ENCODE measurements at places on chromosomes 7 and 10.

DNA sequence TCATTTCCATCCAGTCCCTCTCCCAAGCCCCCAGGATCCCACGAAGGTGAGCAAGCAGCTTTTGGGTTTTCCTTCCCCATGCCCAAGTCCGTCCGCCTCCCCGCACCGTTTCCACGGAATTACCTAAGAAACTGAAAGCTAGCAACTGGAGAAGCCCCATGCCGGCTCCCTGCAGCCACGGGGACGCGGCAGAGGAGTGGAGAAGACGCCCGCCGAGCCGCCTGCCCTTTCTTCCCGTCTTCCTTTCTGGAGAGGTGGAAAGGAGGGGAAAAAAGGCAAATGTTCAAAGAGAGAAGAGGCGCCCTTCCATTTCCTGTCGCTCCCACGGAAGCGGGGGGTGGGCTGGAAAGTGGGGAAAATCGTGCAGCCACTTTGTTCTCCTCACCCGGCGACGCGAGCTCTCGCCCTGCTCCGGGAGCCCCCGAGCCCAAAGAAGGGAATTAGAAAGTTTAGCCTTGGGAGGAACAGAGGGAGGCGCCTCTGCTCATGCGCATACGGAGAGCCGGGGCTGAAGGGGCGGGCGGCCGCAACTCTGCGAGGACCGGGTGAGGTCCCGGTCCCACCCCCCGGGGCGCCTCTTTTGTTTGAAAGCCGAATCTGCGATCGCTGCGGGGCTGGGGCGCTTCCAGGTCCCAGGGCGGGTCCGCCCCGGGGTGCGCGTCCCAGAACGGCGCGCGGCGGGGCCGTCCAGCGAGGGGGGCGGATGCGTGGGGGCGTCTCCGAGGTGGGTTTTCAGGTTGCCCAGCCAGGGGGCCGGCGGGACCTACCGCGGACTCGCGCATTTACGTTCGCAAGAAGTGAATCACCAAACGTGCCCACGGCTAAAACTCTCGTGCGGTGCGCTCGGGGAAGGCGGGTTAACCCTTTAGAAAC is at the start of gene LAMB1:
LAMB1 (minus strand) TSS at position 436 of the 873 bp plus-strand sequence; CDS start at position 160, 276 bp downstream.
- DNase-seq: no peak

GRCh38 chr7:50614721-50615518 is 49.7 kb upstream of the DDC start:
- peak; percentile 36 for DNase-seq

DNA sequence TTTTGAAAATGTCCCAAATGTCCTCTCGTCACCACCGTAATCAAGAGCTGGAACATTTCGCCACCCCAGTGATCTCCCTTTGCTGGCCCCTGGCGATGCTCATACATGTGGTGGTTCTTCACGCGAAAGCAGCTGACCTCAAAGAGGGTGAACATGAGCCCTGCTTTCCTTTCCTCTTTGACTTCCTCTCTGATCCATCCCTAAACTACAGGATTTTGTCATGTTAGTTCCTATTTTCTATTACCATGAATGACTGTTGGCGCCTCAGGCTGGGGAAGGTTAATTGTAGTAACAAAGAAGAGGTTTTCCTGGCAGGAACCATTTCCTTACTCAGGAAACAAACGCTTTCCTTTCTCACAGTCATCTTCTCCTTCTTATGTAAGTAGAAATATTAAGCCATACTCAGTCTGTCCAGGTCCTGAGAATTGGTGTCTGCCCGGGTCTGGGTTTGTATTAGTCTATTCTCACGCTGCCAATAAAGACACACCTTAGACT is 114.5 kb downstream of the INSYN2A start:
- DNase-seq: no peak

GRCh38 chr7:460374-461116 is 59.1 kb downstream of the PDGFA start:
- DNase-seq: no peak

DNA sequence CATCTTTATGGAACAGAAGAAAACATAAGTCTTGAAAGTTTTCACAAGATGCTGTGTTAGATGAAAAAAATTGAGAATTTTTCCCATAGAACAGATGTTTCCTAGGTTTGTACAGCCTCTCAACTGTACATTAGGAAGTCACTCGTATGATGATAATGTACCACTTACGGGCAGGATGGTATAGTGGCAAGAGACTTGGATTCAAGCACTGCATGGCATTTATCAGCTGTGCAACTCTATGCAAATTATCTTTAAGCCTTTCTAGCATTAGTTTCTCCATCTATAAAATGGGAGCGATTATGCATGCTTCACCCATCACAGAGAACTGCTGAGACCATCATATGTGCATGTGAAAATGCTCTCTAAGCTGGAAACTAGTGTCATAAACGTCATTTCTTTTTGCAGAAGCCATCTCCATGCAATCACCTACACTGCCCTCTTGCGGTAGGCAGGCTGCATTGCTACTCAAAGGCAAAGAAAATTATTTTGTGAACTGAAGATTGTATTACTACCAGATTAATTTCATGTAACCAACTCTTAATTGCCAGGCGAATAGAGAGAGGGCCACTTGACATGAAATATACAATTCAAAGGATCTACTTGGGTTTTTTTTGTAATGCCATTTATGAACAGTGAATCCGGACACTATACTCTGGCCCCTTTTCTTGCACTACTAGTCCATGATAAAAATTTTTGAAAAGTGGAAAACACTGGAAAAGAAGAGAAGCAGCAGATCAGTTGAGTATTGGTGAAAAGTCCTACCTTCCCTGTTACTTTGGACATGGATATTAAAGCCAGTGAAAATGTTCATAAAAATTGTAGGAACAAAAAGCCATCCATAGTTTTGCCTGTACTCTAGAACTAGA is 102.3 kb downstream of the JAZF1 start:
- DNase-seq: peak; percentile 73

DNA sequence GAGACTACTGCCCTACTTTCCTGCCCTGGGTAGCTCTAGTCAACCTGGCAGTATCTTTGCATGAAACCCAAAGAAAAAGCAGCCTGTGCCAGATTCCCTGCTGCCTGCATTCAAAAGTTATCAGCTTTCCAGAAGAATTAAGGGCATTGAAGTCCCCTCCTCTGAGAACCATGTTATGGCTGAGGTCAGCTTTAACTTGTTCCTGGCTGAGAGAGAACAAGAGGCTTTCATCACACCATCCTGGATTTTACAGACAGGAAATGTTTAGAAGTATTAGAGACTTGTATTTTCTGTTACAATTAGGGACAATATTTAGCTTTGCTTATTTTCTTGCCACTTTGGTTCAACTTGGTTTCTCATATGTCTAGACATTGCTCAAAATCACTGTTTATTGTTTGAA is 238.8 kb downstream of the ARL4A start:
- no peak for DNase-seq

DNA sequence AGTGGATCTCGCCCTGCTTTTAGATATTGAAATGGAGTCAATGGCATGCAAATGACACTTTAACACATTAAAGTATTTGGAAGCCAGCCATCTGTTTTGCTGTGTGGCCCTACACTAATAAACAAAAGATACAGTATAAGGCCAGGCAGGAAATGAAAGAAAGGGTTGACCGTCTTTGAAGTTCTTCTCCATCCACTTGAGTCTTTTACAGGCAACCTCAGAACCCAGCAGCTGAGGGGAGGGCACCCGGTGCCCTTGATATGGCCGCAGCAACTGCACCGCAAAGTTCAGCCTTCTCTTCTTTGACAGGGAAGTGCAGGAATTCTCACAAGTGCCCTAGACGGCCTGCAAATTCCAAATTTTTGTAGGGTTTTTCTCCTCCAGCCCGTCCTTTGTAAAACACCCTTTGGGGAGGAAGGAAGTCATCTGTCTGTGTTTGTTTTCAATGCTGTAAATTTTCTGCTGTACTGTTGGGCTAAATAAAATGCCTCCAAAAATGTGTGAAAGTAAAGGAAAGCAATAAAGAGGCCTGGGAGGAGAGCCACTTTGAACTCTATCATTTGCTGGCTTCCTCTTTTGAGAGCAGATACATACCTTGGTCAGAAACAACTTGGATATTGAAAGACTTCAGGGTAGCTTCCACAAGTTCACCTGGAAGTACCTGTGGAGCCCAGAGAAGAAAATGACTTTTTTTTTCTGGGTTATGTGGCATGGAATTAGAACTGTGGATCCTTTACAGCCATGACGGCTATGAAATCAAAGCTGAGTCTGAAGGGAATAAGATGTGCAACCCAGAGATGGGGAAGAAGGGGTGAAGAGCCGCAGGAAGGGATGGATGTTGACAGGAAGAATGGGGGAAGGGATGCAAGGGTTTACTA is 3.6 kb downstream of the HOXA1 start:
- DNase-seq: no peak

- no peak for DNase-seq
These were observed 109.0 kb downstream of the LRMDA start for GRCh38 chr10:75540357-75540966.

DNA sequence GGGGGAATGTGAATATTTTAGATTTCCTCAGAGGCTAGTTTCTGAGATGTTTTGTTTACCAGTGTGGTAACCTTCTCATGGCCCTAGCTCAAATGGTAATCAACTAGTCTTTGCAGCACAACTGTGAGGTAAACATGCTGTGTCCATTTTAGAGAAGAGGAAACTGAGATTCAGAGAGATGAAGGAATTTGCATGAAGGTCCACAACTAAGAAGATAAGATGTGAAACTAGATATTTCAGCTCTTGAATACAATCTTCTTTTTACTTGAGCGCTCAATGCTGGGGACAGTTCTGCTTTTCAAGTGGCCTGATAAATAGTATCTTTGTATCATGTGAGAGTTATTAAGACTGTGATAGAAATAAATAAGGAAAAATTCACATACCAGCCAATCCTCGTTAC is 245.4 kb downstream of the AUTS2 start:
- no peak for DNase-seq

GRCh38 chr7:121557034-121557892 is 161.2 kb upstream of the FAM3C start:
- no peak for DNase-seq

DNA sequence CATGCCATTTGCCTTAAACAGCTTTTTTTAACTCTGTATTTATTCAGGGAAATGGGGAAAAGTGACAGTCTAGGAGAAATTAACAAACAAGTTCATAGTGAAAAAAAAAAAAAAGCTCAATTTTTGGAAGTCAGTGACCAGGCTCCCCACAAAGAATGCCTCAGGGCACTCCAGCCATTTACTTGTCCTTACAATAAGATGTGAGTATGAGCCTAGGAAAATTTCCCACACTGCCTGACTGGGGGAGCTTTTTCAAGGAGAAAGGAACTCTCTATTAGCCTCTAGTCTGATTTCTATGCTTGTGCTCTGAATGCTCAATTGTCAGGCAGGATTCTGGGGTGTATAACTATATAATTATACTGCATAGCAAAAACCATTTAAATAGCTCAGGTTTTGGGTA is 74.9 kb upstream of the NRBF2 start:
- no peak for DNase-seq

DNA sequence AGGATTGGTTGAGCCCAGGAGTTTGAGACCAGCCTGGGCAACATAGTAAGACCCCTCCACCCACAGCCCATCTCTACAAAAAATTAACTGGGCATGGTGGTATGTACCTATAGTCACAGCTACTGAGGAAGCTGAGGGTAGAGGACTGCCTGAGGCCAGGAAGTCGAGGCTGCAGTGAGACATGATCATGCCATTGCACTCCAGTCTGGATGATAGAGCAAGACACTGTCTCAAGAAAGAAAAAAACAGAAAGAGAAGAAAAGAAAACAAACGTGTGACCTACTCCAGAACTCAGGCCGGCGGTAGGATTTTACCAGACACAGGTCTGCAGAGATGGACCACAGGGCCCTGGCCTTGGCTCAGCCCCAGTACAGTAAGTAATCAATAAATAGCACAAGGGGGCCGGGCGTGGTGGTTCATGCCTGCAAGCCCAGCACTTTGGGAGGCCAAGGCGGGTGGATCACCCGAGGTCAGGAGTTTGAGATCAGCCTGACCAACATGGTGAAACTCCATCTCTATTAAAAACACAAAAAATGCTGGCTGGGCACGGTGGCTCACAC is 35.4 kb upstream of the TNRC18 start:
- no peak for DNase-seq

DNA sequence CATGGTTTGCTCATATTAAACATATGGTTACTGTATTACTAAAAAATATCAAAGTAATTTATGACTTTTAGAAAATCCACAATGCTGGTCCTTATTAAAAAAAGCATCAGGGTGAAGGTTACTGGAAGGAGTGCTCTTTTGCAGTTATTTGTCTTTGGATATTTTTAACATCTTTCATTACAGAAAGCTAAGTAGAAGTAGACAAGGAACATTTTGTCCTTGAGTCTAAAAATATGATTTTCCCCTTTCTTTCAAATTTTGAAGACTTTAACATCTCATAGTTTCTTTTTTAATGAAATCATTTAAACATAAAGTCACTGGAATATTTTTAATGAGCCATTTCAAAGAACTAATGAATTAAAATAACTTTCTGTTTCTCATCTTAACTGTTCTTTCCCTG is 110.1 kb upstream of the TNS3 start:
- no peak for DNase-seq

DNA sequence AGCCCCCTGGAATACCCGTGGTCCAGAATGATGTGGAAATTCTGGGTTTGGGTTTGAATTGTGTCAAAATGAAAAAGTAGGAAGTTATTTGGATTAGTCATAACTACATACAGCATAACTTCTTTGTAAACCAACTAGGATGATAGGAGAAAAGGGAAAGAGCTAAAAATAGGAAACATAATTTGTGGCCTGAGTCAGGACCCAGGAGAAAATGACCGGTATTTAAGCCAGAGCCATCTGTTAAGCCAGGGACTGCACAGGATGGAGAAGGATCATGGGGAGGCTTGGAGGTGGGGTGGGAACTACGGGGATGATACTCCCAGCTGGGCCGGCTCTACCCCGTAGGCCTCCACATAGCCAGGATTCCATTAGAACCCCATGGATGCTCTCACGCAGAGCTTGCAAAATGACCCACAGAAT is 98.6 kb downstream of the MYOF start:
- no peak for DNase-seq

DNA sequence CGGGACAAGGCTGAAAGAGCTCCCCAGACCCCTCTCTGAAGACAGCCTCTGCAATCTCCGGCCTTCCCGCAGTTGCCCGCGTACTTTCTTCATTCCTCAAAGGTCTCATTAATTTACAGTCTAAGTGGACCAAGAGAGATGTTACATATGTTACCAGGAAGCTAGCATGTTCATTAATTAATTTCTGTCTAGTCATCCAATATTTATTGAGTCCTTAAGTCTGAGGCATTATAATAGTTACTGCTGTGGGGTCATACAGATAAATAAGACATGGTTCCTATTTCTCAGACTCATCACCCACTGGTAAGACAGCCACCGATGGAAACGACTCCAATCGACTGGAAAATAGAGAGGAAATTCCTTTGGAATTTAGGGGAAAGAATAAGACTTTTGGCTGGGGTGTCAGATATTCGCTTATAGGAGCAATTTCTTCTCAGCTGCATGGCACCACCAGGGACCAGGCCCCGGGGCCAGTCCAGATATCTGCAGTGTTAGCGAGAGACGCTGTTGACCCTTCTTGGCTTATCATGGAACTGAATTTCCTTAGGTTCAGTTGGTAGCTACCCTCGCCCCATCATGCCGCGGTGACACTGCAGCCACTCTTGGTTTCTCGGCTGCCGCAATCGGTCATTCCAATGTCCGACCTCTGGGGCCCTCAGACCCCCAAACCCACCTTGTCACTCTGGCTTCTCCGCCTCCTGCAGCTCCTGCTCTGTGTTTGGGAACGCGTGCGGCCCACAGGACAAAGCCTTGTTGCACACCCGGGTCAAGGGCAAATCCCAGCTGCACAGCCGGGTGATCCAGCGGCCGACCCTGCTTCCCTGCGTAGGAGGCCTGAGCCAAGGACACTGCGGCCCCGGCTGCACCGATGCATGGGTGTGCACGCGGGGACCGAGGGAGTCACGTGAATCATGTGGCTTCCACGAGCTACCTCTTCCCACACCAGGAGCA is 383.2 kb downstream of the DNAJB6 start:
- no peak for DNase-seq

GRCh38 chr10:14556285-14556956 is 218.3 kb downstream of the FAM107B start:
- DNase-seq: peak; percentile 97

GRCh38 chr10:129136951-129137350 is 330.1 kb upstream of the MGMT start:
- no peak for DNase-seq

All from MM.1S (cell line).